Posterior vena cava (tissue), 2 donors: ENCODE measurements at places on chromosomes 7 and 10. TPM values are rescaled to one million over a fixed set of nuclear protein-coding genes. Genes with fewer than 3 reads are reported as not detected.

Gene LIPK
- not detected for total RNA-seq

GRCh38 chr10:75191821-75192568 lies 18.6 kb upstream of the VDAC2 start:
- peak; percentile 86 for DNase-seq

DNA sequence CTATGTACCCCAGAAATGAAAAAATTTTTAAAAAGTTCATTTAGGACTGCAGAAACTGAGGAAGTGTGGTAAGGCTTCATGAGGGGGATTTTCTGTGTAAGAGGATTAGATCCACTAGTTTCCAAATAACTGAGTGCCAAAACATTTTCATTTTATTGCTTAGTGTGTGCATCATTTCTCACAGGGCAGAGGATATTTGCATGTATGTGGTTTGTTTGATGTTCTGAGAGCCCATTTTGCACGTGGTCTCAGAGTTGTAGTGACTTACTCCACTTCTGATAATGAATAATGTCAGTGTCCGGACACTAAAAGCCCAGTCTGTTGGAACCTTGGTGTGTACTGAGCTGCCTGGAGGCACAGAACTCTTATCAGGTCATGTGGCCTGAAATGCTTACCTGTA lies 299.9 kb downstream of the AUTS2 start:
- no peak for DNase-seq

DNA sequence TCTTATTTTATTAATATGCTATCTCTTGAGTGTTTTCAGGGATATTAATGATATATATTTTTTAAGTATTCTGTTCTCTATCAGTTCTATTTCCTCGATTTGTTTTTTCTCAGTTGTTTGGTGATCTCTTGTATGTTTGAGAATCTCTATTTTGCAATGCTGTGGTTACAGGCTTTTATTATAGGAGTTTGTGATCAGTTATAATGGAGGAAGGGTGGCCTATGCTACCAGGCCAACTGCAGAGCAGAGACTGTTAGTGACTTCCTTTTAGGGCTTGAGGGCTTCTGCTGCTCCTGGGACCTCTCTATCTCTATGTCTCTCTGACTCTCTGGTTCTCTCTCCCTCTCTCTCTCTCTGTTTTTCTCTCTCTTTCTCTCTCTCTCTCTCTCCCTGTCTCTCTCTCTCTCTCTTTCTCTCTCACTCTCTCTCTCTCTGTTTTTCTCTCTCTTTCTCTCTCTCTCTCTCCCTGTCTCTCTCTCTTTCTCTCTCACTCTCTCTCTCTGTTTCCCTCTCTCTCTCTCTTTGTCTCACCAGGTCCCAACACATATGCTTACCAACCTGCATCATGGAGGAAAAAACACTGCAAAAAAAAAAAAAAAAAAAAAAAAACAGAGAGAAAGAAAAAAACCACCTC lies 69.4 kb upstream of the CAV2 start:
- DNase-seq = no peak

GRCh38 chr7:123201901-123202300 lies 2.1 kb upstream of the SLC13A1 start:
- DNase-seq = no peak

GRCh38 chr7:44291733-44292419 lies 33.5 kb downstream of the CAMK2B start:
- DNase-seq = no peak

GRCh38 chr7:73717025-73717807 lies 2.3 kb downstream of the STX1A start:
- DNase-seq = no peak

DNA sequence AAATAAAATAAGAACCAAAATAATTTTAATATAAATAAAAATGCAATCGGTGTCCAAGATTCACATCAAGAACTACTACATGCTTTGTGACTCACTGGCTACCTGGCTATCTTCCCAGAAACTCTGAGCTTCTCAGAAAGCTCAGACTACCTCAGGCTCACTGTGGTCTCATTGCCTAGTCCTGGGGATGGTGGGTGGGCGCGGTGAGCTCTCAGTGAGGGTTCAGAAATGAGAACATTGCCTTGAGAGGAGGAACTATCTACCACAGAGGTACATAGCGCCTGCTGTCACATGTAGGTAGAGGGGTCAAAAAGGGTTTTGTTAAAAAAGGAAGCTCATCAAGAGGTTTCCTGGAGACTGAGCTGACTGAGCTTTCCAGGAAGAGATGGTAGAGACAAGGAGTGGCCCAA lies 108.0 kb downstream of the WDFY4 start:
- DNase-seq = no peak

Gene HOXA6
- 8.6 TPM for total RNA-seq

GRCh38 chr10:10223131-10223530 lies 794.5 kb upstream of the CELF2 start:
- no peak for DNase-seq

Gene HSPB1
- 2,747 TPM for total RNA-seq

GRCh38 chr10:43138757-43139241 lies 554 bp downstream of the CSGALNACT2 start:
- no peak for DNase-seq

DNA sequence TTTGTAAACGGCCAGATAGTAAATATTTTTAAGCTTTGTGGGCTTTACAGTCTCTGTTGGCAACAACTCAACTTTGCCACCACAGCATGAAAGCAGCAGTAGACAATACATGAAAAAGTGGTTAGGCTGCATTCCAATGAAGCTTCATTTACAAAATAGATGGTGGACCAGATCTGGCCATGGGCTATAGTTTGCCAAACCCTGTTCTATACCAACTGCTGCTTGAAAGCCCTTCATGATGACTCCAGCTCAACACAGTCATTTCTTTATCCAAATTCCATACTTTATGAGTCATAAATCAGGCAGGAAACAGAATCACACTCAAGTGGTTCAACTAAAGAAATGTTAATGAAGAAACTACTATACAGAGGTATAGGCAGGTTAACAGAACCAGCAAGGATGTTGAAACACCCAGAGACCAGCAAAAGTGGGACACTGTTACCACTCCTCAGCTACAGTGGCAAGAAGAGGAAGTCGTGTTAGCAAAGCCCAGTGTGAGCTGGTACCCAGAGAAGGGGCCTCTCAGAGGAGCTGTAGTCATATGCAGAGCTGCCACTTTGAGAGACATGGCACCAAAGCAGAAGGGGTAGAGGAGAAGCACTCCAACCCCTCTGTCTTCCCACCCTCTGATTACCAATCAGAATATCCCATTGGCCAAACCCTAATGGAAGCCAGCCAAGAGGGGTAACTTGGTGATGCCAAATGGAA lies 72.5 kb downstream of the PRLHR start:
- no peak for DNase-seq

GRCh38 chr7:152354061-152354460 lies 81.7 kb downstream of the KMT2C start:
- DNase-seq = no peak

DNA sequence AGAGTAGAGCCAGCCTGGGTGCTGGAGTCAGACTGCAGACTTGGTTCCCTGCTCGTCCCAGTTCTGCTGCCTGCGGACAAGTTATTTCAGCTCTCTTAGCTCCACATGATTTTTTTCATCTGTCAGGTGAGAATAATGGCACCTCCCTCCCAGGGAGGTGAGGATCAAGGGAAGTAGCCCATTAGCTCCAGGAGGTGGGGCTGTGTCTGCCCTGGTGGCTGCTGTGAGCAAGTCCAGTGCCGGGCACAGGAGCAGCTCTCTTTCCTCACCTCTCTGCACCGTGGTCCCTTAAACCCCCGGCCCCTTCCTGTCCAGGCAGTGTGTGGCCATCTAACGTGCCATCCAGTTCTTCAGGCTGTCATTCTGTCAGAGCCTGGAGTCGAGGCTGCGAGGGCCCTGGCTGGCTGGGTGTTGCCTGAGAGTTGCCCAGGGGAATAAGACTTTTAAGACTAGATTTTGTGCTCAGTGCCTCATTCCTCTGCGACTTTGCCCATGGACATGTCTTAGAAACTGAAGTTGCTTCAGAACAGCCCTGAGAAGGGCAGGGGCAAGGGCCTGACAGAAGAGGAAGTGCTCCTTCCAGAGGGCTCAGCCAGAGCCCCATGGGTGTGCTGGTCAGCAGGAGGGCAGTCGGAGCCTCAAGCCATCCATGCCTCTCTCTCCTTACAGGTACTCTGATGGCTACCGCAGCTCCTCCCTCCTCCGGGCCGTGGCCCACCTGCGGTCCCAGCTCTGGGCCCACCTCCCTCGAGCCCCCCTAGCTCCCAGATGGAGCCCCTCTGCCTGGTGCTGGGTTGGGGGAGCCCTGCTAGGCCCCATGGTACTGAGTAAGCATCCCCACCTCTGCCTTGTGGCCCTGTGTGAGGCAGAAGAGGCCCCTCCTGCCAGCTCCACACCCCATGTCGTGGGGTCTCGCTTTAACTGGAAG lies 5.0 kb downstream of the ABCB8 start:
- DNase-seq = no peak

Gene C7orf57
- total RNA-seq = not detected

Gene FAM25G
- total RNA-seq = not detected

DNA sequence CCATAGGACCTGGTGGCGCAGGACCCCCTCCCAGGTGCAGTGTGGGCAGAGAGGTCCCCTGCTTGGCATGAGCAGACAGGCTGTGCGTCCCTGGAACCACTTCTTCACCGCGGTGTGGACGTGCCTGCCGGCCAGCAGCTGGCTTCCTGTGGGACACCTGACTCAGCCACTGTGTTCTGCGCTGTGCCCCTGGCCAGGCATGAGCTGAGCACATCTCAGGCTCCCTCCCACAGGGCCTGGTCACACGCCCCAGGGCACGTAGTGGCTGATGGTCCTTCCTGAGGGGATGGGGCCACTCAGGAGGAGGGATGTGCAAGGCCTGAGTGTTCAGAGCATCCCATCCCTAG lies 3.5 kb upstream of the DEPP1 start:
- DNase-seq = peak; percentile 89

Gene GNGT1
- total RNA-seq = not detected

GRCh38 chr7:93354815-93355214 lies 122.6 kb downstream of the VPS50 start:
- no peak for DNase-seq

- no peak for DNase-seq
Observed at GRCh38 chr7:1893036-1893435, 223.0 kb downstream of the ELFN1 start.

- DNase-seq = no peak
Observed at GRCh38 chr10:114638821-114639625, 19.1 kb downstream of the ABLIM1 start.

- no peak for DNase-seq
Observed at GRCh38 chr10:86104156-86104555, 262.4 kb downstream of the GRID1 start.

DNA sequence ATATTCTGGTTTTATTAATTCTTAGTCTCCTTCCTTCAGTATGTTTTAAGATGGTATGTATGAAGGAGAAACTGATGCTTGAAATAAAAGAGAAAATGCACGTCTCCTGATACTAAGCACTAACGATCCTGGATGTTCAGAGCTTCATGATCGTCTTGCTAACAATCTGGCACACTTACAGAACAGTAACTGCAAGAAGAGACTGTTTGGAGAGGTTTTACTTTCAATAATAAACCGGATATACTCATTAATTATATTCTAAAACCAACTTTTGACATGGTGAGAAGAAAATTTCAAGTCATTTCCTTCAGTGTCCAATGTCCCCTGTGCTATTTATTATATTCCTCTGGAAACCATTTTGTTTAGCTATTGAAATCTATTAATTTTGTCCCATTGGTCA lies 251.0 kb downstream of the NXPH1 start:
- DNase-seq = no peak

Gene TAS2R41
- 0.46 TPM for total RNA-seq

DNA sequence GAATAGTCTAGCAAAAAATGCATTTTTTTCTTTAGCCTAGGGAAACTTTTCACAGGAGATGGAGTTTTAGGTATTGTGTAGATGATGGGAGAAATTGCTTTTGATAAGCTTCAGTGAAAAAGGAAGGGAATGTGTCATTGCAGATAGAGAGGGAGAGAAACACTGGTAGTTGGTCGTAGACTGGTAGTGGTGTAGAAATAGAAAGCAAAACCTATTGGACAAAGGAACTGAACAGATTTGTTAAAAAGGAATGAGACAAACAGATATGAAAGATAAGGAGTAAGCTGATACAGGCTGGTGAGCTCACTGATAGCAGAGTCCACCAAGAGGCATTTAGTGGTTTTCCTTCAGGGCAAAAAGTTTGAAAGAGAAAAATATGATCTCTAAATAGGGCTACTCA lies 94.3 kb downstream of the ZEB1 start:
- DNase-seq = no peak

DNA sequence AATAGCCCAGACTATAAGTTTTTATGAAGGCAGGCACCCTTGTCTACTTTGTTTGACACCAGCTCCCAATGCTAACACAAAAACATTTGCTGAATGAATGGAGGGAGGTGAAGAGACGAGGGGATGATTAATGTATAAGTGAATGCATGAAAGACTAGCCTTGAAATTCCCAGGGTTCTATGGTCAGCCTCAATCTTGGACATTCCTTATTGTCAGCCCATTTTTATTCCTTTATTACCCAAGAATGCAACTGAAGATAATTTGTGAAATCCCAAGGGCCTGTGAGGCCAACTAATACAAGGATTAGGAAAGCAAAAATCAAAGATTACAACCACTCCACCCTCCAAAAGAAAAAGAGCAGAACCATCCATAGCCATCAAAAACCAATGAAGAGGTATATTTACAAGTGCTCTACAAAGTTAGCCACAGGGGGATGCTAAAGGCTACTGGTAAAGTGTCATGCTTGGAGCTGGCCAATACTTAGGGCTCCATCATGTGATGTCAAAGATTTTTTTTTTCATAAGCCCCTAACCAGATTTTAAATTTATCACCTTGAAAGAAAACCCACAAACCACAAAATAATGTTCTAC lies 40.0 kb upstream of the ASAH2 start:
- no peak for DNase-seq

DNA sequence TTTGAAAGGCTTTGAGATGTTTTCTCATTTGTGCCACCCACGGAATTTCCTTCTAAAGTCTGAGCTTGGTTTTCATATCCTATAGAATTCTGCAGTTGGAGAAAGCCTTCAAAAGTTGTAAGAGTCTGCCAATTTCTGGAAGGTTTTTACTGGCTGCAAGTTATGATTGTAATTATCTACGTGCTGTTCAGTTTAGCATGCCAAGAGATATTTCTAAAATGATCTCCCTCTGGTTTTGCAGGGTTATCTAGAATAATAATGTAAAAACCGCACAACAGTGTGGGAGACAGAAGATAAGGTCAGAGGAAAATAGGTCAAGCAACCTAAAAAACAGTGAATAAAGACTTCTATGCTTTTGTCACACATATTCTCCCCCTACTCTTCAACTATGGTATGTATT lies 69.3 kb downstream of the MTERF1 start:
- no peak for DNase-seq

GRCh38 chr10:80720549-80720948 lies 182.8 kb downstream of the SH2D4B start:
- DNase-seq = no peak

Gene TRDMT1
- total RNA-seq = 9.5 TPM

Gene VAX1
- not detected for total RNA-seq

Gene FAM221A
- 3.7 TPM for total RNA-seq

GRCh38 chr10:120657371-120657770 lies 193.8 kb upstream of the WDR11 start:
- DNase-seq = no peak
